ENCODE measurements at places on chromosomes 5 and 9. TPM values are rescaled to one million over a fixed set of nuclear protein-coding genes. Genes with fewer than 3 reads are reported as not detected.

- no peak for DNase-seq
Measured at GRCh38 chr5:5588386-5588785, 165.9 kb downstream of the ICE1 start.

Gene IL9
- not detected for total RNA-seq

Gene OLFM1
- 77.8 TPM for total RNA-seq

GRCh38 chr5:107359033-107359915 lies 311.5 kb downstream of the EFNA5 start:
- DNase-seq = no peak

All from occipital lobe (tissue), 3 donors.